ENCODE measurements at places on chromosomes 2 and 18.

- H3K27ac ChIP-seq: no peak overlapping the region
- H3K4me3 ChIP-seq: no peak overlapping the region
- peak; percentile 15 for DNase-seq
- no peaks in the 10 kb centered on the region for H3K27me3 ChIP-seq
- no peaks in the 10 kb centered on the region for H3K36me3 ChIP-seq
Observed at GRCh38 chr2:146238254-146238966, 1606.4 kb upstream of the ACVR2A start.

DNA sequence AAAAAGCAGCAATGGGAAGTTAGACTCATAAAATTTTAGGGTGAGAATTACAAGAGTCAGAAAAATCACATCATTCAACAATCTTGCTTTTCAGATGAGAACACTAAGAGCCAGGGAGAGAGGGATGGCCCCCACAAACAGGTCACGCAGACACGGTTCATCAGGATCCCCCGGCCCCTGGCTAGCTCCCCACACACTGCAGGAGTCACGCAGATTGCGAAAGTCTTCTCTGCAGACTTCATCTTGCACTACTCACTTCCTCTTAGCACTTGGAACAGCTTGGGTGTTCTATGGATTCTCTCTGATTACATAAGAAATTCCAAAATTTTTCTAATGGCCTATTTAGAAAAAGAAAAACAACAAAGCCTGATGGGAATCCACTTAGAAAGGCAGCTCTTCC, 21.6 kb upstream of the SULT1C2 start:
- no peak for DNase-seq
- H3K4me1 ChIP-seq: peaks cover under 1% of the 10 kb centered on the region
- no peak overlapping the region for H3K27ac ChIP-seq
- H3K4me3 ChIP-seq: no peak overlapping the region
- H3K36me3 ChIP-seq: no peaks in the 10 kb centered on the region

DNA sequence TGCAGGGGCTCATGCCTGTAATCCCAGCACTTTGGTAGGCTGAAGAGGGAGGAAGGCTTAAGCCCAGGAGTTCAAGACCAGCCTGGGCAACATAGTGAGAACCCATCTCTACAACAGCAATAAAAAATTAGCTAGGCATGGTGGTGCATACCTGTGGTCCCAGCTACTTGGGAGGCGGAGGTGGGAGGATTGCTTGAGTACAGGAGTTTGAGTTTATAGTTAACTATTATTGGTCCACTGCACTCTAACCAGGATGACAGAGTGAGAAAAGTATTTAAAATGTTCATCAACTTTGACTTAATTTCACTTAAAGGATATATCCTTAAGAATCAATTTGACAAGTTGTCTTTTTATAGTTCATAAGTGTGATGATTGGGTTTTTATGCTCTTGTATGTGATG, 14.3 kb upstream of the GPD2 start:
- no peaks in the 10 kb centered on the region for H3K27me3 ChIP-seq
- H3K4me3 ChIP-seq: no peak overlapping the region
- H3K36me3 ChIP-seq: no peaks in the 10 kb centered on the region
- no peaks in the 10 kb centered on the region for H3K4me1 ChIP-seq

GRCh38 chr2:183542606-183543005, 418.4 kb downstream of the NUP35 start:
- DNase-seq: no peak
- H3K27ac ChIP-seq: no peak overlapping the region
- H3K4me1 ChIP-seq: no peaks in the 10 kb centered on the region
- H3K4me3 ChIP-seq: no peak overlapping the region

DNA sequence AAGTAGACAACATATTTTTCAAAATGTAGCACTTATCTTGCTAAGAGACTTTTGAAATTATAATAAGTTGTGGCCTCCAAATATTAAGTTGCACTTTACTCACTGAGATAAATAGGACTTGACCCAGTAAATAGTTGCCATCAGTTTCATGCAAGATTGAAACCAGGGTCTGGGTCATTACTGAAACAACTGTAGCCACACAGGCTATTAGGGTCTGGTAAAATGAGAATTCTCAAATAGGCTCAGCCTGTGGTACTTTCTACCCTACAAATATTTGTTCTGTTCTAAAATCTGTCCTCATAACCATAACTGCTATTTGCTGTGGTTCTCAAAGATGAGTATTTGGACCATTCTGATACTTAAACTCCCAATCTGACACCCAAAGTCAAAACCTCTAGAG, 115.4 kb upstream of the STK17B start:
- H3K36me3 ChIP-seq: no peaks in the 10 kb centered on the region
- no peaks in the 10 kb centered on the region for H3K27me3 ChIP-seq
- H3K4me3 ChIP-seq: no peak overlapping the region
- peaks cover 5% of the 10 kb centered on the region for H3K4me1 ChIP-seq
- no peak for DNase-seq
- H3K27ac ChIP-seq: no peak overlapping the region

DNA sequence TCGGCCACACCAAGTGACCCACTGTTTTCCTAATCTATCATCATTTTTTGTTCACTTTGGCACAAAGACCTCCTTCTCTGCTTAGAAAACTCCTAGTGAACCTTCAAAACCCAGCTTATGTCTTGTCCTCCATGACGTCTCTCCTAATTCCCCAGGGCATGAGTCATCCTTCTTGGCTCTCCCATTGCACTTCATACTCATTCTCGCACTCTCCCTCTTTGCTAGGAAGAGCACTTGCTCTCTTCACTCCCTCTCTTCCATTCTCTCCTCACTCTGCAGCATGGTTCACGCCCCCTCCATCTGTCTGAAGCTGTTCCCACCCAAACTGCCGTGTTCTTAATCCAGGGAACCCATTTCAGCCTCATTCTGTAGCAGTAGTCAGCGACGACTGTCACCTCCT, 103.9 kb downstream of the MRO start:
- no peaks in the 10 kb centered on the region for H3K36me3 ChIP-seq

DNA sequence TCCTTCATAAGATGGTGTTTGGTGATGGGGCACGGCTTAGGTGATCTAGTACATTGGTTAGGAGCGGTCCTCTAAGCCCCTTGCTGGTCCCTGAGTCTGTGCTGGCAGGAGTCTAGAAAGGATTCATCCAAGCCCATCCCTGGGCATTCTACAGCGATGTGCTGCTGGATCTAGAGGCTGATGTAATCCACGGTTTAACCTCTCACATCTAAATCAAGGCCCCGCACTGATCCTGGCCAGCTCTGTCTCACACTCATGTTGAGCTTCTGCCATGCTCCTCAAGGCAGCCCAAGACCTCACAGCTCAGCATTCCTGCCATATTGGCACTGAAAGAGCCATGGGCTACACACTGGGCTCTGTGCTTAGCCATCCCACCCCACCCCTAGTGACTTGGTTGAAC, 664.8 kb downstream of the STK39 start:
- DNase-seq: no peak
- no peak overlapping the region for H3K4me3 ChIP-seq
- H3K27ac ChIP-seq: no peak overlapping the region
- peaks cover 4% of the 10 kb centered on the region for H3K27me3 ChIP-seq
- no peaks in the 10 kb centered on the region for H3K4me1 ChIP-seq

DNA sequence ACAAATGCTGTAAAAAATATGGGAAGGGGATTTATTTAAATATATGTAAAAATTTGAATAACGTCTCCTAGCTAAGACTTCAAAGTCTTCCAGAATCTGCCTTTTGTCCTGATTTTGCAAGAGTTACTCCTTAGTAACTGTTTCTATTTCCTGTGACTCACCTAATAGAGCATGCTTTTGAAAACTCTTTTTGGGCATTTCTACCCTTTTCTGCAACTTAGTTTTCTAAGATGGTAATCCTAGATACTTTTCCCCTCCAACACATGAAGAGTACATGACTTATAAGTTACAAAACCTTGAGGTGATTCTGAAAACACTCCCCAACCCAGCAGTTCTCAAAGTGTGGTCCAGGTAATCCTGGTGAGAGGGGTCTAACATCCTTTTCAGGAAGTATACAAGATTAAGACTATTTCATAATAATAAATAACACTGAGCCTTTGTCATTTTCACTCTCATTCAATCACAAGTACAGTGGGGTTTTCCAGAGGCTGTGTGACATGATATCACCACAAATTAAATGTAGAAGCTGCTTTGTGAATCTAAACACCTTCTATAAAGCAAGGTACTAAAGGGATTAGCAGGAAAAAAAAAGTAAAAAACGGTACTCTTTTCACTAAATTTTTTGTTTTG, 31.9 kb downstream of the PPP4R3B start:
- no peak for DNase-seq
- no peak overlapping the region for H3K4me3 ChIP-seq
- H3K27ac ChIP-seq: no peak overlapping the region
- H3K36me3 ChIP-seq: peaks cover 14% of the 10 kb centered on the region

DNA sequence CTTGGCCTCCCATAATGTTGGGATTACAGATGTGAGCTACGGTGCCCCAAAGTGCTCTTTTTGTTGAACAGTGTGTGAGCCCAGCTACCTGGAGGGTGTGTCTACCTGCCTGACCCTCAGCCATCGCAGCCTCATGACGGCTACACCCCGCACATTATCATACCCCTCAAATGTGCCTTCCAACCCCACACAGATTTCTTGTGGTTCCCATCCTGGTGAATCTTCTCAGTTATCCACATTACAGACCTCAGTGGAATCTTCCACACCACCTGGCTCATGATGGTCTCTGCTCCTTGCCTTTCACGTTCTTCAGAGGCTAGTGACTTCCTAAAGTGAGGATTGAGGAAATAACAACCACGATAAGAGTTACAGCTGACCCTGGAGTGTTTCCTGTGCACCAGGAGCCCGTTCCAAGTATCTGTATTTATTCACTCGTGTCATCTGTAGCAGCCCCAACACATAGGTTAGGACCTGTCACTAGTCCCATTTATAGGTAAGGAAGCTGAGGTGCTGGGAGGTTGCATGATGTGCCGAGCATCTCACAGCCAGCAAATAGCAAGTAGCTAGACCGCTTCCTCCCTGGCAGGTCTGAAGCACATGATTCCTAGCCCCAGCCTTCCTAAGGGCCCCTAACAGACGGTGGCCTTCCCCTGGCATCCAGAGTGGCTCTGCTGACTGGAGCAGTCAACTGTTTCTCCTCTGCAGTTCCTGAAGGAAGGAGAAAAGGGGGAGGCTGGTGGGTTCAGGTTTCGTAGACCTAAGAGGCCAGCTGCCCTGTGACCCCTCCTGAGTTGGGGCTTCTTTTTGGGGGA, 47.3 kb downstream of the TCF7L1 start:
- no peak overlapping the region for H3K4me3 ChIP-seq
- peaks cover 64% of the 10 kb centered on the region for H3K4me1 ChIP-seq
- H3K27ac ChIP-seq: no peak overlapping the region
- no peaks in the 10 kb centered on the region for H3K36me3 ChIP-seq
- no peak for DNase-seq

DNA sequence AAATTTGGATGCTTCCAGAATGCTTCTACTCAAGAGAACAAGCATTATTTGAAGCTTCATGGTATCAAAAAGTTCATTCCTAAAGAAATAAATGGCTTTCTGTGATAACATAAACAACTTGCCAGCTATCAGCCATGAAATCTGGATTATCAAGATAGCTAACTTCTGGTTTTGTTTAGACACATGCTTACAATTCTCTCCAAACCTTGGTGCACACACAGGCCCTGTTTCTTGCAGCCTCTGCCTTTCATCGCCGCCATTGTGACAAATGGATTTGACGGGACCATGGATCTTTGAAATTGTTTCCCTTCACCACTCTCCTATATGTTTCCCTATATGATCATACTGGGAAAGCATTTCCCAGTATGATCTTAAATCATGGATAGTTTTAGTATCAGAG, 47.9 kb upstream of the CABLES1 start:
- H3K4me3 ChIP-seq: no peak overlapping the region
- no peak overlapping the region for H3K27ac ChIP-seq
- no peak for DNase-seq
- peaks cover 17% of the 10 kb centered on the region for H3K27me3 ChIP-seq

DNA sequence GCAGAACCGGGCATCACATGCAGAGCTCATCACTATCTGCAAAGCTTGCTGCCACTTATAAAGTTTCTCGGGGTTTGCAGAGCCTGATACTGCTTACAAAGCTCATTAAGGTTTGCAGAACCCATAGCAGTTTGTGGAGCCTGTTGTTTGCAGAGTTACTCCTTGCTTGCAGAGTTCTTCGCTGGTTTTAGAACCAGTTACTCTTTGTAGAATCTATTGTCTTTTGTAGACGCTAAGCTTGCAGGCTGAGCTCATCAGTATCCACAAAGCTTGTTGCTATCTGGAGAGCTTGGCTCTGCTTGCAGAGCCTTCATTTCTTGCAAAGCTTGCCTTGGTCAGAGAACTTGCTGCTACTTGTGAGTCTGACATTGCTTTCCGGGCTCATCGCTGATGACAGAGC, 106.9 kb downstream of the CELF4 start:
- H3K4me1 ChIP-seq: no peaks in the 10 kb centered on the region
- no peaks in the 10 kb centered on the region for H3K36me3 ChIP-seq
- H3K27me3 ChIP-seq: peaks cover 8% of the 10 kb centered on the region
- no peak for DNase-seq
- no peak overlapping the region for H3K27ac ChIP-seq

- no peak for DNase-seq
- H3K4me1 ChIP-seq: no peaks in the 10 kb centered on the region
- H3K27ac ChIP-seq: no peak overlapping the region
- no peak overlapping the region for H3K4me3 ChIP-seq
- H3K27me3 ChIP-seq: peaks cover 46% of the 10 kb centered on the region
Observed at GRCh38 chr18:47595831-47596501, 334.5 kb downstream of the SMAD2 start.

- peaks cover 42% of the 10 kb centered on the region for H3K36me3 ChIP-seq
- H3K4me1 ChIP-seq: peaks cover 17% of the 10 kb centered on the region
- no peaks in the 10 kb centered on the region for H3K27me3 ChIP-seq
- no peak overlapping the region for H3K4me3 ChIP-seq
- peak; percentile 67 for DNase-seq
Observed at GRCh38 chr2:96832754-96833507, 10.9 kb downstream of the ANKRD23 start.

DNA sequence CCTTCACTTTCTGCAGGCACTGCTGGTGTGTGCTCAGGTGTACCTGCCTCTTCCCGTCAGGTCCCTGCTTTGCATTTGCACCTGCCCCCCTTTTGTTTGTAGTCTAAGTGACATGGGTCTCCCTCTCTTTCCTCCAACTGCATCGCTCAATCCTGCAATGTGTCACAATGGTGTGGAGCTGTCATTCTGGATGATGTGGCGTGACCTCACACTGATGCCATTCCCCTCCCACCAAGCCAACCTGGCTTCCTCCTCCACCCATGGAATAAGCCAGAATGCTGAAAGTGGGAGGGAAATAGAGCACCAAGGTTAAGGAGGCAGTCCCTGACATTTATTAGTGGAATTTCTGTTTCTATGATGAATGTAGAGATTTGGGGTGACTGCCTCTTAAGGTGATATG, 156.7 kb downstream of the ZBTB7C start:
- H3K4me3 ChIP-seq: no peak overlapping the region
- no peak overlapping the region for H3K27ac ChIP-seq

- peak overlapping the region; percentile 14 for H3K27ac ChIP-seq
- no peak for DNase-seq
- no peaks in the 10 kb centered on the region for H3K27me3 ChIP-seq
Observed at GRCh38 chr2:207082619-207083018, 83.1 kb downstream of the KLF7 start.

DNA sequence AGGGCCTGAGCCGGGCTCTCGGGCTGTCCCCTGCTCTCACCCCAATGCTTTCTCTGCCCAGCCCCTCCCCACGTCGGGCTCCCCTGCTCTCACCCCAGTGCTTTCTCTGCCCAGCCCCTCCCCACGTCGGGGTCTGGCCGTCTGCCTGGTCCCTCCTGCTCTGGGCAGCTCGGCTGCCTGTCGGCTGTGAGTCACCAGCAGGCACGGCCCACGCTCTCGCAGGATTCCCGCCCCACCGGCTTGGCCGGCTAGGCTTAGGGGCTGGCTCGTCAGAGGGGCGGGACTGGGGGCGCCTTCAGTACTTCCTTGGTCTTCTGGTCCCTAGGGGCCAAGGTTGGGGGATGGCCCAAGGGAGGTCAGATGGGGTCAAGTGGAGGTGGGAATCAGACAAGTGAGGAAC, 3.3 kb downstream of the BOK start:
- H3K36me3 ChIP-seq: no peaks in the 10 kb centered on the region
- no peak overlapping the region for H3K27ac ChIP-seq
- H3K27me3 ChIP-seq: peaks cover 7% of the 10 kb centered on the region
- peaks cover 26% of the 10 kb centered on the region for H3K4me1 ChIP-seq
- H3K4me3 ChIP-seq: no peak overlapping the region

All from heart right ventricle (tissue), 16 donors.